ENCODE measurements at places on chromosomes 1 and 21.
A peak's percentile ranks its signal among the peaks of the same experiment; 100 is the strongest.

GRCh38 chr1:97832481-97832880, 88.4 kb downstream of the DPYD start:
- peak; percentile 52 for DNase-seq

DNA sequence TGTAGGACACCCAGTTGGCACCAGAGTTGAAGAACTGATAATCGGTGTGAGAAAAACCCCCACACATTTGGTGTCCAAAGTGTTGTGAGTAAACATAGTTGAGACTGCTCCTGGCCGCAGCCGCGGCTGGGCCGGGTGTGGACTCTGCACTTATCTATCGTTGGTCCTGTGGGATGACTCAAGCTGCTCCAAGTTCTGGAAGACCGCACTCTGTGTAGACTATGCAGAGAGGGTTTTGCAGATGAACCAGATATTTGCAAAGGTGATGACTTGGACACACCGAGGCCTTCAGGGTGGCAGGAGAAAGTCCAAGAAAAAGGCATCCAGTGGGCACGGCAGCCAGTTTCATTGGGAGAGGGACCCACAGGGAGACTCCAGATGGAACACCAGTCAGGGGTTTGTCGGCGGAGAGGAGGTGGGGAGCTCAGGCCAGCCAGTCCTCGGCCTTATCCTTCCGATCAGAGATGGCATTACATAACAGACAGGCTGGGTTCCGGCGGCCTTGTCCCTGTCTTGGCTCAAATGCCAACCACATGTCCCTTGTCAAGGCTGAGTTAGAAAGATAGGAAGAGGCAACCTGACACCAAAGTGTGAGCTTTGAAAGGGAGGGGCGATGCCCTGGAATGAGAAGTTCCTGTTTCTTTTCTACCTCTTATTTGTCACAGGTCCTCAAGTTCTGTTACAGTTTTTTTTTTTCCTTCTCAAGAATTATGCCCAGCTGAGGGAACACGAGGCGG, 21.1 kb downstream of the C2CD2 start:
- DNase-seq = no peak

DNA sequence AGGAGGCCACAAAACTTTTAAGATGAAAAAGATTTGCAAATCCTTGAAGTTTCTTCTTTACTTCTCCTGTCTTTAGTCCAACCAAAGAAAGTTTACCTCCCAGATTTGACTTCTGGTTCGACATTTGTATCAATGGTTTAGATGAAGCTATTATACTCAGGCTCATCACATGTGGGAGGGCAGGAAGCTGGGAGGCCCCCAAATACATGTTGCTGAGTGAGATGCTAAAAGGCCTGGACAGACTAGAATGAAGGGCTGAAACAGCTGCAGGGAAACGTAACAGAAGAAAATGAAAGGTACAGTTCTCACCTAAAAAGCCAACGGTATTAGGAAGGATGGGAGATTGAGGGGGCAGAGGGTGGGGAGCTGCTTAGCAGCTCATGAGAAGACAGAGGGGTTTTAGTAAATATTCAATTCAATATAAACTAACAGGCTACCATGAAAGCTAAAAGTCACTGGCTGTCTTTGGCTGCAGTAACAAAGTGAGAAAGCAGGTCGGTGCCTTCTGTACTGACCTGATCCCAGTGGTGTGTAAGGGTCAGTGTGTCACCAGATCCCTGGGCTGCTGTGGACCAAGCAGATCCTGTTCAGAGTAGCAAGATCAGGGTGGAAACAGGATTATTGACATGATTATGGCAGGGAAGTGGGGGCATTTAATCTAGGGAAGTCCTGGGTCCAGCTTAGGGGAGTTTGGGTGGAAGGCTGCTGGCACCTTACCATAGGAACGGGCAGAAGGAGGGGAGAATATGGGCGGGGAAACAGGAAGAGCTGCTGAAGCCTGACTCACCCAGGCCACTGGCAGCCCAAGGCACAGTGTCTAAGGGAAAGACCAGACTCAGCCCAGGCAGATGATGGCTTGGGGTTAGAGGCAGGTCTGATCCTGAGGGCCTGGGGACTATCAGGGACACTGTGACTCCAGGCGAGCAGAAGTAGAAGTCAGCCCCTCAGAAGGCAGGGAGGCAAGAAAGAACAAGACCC, 60.4 kb downstream of the KCNN3 start:
- no peak for DNase-seq

- peak; percentile 98 for DNase-seq
These were observed 9.2 kb upstream of the SLAMF8 start for GRCh38 chr1:159817276-159818041.

DNA sequence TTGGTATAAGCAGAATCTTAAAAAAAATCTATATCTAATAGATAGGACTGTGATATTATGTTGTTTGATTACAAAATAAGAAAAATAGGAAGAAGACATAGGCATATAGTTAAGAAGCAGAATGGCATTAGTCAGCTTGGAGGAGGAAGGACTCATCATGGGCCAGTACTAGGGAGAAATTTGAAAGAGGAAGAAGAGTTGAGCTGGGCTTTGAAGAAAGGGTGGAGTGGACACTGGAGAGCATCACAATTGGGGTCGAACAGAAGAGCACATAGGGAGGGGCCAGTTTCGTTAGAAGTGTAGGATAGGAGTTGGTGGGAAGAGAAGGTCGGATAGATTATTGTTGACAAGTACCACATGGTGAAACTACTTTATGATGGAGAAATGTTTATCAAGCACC, 129.3 kb downstream of the CACHD1 start:
- DNase-seq = no peak

DNA sequence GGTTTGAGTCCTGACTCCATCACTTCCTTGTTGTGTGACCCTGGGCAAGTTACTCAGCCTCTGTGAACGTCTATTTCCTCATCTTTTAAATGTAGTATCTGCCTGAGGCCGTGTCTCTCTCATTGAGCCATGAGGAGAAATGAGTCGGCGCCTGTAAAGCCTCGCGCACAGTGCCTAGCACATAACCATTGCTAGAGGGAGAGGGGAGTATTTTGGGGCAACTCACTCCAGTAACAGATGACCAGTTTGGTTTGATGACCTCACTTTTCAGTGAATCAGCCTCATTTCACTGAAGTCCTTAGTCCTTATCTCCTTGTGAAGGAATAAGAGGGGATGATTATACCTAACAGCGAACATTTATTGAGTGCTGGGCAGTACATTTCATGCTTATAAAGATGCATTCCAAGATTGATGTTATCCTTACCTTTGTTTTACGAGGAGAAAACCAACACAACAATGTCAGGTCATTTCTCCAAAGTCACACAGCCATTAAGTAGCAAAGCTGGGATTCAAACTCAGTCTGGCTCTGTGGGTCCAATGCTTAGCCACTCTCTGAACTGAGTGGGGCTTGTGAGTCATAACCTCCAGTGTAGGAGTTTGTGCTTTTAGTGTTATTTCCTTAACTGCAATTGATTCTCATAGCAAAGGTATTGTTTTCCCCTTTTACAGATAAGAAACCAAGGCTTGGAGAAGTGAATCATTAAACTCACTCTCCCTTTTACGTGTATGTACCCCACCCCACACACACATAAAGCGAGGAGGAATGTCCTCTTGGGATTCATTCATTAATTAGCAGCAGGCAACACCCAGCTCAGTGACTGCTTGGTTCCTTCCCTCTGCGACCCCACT, 25.9 kb downstream of the KCNC4 start:
- no peak for DNase-seq

DNA sequence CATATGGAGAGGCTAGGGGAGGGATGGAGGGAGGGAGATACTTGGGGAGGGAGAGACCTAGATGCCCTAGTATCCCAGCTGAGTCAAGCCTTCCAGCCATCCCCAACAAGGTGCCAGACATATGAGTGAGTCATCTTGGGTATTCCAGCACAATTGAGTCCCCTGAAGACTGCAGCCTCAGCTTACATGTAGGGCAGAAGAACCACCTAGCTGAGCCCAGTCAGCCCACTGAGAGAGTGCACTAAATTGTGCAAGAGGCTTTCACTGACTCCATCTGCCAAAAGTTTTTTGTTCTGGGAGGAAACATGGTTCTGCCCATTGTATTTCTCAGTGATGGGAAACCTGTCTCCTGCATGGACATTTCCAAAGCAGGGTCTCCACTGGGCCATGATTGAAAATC, 76.4 kb downstream of the FOXD2 start:
- DNase-seq = no peak

GRCh38 chr1:66729119-66729518, 23.1 kb upstream of the DYNLT5 start:
- peak; percentile 7 for DNase-seq

DNA sequence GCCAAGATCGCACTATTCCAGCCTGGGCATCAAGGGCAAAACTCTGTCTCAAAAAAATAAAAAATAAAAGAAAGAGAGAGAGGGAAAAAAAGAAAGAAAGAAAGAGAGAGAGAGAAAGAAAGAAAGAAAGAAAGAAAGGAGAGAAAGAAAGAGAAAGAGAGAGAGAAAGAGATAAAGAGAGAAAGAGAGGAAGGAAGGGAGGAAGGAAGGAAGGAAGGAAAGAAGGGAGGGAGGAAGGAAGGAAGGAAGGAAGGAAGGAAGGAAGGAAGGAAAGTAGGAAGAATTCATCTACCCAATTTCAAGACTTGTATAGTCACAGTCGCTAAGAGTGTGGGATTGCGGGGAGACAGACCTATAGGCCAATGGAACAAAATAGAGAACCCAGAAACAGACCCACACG, 290.6 kb downstream of the NPHP4 start:
- DNase-seq = no peak

DNA sequence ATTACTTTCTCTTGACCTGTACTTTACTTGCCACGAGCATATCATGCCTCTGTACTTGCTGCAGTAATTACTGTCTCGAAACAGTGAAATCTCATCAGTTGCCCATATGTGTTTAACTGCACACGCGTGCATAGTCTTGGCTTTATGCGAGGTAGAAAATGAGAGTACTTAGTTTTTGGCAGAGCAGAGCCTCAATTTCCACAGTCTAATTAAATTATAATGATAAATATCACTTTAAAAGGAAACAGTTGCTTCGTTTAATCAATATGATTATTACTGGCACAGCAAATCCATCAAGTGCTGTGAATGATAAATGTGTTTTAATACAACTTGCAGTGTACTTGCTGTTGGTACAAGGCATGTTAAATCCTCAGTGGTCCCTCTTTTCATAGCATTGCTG, 47.6 kb downstream of the ADARB1 start:
- DNase-seq = no peak

DNA sequence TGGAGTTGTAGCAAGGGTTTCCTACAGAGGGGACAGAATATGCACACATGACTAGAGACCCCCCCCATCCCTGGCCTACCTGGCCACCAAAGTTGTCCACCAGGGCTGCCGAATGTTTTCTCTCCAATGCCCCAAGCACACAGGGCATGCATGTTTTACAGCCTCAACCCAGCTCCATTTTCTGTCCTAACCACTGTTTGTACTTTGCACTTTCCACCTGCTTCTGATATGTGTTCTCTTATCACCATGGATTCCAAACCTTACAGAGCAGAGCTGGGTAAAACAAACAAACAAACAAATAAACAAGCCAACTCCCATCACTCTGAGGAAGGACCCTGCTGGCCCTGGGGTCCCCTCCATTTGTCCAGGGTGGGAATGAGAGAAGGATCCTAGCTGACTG, 27.3 kb downstream of the CLIC6 start:
- DNase-seq = no peak

DNA sequence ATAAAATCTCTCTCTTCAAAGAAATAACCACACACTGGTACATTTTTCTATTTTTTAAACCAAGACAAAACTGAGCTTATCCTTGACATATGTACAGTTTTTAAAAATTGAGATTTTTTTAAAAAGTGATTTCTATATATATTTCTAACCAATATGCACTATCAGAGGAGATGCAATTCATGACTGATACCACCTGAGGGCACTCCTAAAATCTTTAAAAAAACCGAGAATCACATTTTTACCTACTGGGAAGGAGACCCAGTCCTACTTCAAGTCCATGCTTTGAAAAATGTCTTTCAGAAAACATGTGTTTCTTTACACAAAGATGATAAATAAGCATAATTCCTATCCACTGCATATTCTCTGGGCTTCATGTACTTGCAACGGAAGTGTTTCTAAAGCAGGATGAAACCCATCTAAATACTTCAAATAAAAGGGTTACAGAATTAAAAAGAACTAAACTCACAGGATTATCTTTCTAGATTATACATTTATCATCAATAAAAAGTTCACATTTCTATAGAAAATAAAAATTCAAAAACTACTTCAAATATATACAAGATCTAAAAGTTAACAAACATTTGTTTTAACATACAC, 98.6 kb downstream of the ENAH start:
- peak; percentile 30 for DNase-seq

DNA sequence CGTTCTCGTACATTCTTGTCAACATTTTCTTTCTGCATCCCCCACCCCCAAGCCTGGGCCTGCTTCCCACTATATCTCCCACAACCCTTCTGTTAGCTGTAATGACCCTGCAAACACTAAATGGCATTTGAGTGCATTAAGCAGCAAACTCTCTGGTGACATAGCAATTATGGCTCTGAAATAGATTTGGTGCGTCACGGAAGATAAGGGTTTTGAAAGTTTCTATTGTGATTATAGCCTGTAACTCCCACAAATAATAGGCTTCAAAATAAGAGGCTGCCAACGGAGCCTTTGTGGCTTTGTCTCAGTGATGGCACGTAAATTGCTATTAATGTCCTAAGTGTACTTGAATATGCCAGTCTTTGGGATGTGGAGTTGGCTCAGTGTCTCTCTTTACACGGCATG, 277.6 kb downstream of the PBX1 start:
- peak; percentile 97 for DNase-seq

- no peak for DNase-seq
These were observed 221.8 kb upstream of the PLXNA2 start for GRCh38 chr1:208465786-208466590.

DNA sequence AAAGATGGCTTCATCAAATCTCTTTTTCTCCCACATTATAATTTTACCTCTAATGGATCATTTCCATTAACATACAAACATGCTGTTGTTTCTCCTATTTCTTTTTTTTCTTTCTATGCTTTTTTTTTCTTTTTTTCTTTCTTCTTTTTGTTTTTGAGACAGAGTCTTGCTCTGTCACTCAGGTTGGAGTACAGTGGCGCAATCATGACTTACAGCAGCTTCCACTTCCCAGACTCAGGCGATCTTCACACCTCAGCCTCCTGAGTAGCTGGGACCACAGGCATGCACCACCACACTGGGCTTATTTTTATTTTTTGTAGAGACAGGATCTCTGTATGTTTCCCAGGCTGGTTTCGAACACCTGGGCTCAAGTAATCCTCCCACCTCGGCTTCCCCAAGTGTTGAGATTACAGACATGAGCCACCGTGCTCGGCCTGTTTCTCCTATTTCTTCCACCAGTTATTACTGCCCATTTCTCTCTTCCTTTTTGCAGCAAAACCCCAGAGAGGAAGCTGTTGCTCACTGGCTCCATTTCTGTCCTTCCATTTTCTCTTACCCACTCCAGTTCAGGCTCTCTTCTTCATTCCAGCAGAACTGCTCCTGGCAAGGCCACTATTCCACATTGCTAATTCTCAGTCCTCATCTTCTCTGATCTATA, 32.1 kb upstream of the OPRD1 start:
- DNase-seq = no peak

All from NCI-H2081 (cell line).